Posterior cingulate gyrus (tissue), 11 donors: ENCODE measurements at places on chromosomes 16 and 17.

GRCh38 chr17:14747603-14747950 lies 446.7 kb downstream of the HS3ST3B1 start:
- no peak for DNase-seq

GRCh38 chr17:2707721-2708584 lies 3.6 kb downstream of the CLUH start:
- DNase-seq = peak; percentile 30

DNA sequence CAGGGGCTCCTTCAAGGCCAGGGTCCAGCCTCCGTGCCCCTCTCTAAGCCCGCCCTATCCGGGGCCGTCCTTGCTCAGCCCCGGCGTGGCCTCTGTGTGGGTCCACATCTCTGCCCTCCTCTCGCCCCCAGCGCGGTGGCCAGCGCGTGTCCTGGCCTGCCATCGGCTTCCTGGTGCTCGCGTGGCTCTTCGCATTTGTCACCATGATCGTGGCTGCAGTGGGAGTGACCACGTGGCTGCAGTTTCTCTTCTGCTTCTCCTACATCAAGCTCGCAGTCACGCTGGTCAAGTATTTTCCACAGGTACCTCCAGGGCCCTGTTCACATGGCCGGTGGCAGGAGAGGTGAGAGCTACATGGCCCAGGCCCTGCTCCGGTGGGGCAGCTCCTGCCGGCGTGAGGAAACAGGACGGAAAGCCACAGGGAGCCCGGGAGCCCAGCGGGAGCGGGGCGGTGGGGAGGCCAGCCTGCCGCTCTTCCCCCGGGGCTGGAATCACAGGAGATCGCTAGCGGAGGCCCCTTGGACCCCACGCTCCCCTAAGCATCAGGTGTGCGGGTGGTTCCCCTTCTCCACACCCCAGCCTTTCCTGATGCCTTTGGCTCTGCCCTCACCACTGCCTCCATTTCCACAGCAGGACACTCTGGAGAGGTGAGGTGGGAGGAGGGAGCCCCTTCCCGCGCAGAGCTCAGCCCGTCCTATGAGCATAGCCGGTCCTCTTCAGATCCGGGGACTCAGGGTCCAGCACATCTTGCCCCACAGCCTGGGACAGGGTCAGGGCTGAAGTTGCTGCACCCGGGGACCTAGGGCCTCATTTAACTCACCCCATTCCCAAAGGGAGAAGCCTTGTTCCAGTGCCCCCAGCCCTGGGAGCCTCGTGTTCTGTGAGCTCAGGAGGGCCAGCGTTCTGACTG lies 10.2 kb downstream of the TAX1BP3 start:
- no peak for DNase-seq

DNA sequence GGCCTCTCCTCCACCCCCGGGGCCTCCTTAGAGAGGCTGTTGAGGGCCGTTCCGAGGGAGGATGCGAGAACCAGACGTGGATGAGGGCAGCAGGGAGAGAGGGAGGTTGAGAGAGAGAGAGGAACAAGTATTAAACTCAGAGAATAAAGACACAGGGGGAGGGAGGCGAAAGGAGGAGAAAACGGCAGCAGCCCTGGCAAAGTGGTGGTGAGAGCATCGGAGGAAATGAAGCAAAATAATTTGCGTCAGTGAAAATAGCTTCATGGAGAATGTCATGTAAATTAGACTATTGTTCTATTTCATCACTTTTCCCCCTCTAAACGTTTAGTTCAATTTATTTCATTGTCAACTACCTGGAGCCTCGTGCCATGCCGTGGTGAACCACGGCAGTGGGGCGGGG lies 38.0 kb downstream of the PIPOX start:
- DNase-seq = no peak

DNA sequence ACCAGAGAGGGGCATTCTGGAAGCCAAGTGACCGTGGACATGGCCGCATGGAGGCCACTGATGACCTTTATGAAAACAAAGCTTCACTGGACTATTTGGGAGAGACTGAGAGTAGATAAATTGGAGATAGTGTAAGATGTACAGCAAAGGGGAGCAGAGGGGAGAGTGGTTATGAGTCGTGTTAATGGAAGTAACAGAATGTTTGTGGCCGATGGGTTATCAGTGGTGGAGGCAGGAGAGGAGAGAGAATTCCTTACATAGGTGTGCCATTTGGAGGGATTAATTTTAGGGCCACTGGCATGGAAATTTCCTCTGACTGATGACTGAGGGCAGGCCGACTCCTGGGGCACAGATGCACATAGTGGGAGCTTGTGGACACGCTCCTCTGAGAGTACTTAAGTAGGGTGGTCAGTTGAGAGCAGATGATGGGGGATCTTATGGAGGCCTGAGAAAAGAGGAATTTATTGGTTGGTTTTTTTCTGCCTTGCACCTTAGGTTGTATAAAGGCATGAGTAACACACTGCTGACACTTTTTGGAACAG lies 19.2 kb downstream of the PRPSAP2 start:
- no peak for DNase-seq

DNA sequence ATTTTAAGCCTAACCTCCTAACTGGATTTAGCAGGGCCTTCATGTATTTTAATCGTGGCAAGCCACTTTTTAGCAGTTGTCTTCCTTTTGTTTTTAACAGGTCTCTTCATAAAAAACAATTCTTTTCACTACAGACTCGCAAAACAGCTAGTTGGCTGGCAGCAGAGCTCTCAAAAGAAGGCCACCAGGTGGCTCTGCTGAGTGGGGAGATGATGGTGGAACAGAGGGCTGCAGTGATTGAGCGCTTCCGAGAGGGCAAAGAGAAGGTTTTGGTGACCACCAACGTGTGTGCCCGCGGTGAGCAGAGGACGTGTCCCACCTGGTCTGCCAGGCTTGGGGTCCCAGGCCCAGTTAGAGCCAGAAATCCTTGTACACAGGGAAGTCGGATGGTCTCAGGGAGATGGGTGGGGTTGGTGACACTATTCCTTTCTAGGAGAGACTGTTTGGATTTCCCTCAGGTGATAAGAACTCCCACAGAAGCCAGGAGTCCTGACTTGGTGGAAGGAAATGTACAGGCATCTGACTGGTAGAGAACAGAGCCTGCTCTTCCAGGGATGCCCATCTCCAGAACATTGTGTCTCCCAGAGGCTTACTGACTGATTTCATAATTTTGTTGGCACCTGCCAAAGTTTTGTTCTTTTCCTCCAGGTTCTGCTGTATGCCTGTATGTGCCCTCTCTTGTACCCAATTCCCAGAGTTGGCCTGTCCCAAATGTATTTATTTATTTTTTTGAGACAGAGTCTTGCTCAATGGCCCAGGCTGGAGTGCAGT lies 14.9 kb upstream of the DDX19A start:
- DNase-seq = peak; percentile 76

GRCh38 chr17:55295411-55296170 lies 30.8 kb downstream of the HLF start:
- DNase-seq = no peak
